Stimulated activated CD4-positive, alpha-beta T cell treated with anti-CD3 and anti-CD28 coated beads, Interleukin-15, amount 100 ng/mL, for 1 hour (primary cell): ENCODE measurements at places on chromosomes 12 and 14.
A peak's percentile ranks its signal among the peaks of the same experiment; 100 is the strongest.

GRCh38 chr12:106415134-106415533 is 57.6 kb downstream of the POLR3B start:
- DNase-seq, result no peak

DNA sequence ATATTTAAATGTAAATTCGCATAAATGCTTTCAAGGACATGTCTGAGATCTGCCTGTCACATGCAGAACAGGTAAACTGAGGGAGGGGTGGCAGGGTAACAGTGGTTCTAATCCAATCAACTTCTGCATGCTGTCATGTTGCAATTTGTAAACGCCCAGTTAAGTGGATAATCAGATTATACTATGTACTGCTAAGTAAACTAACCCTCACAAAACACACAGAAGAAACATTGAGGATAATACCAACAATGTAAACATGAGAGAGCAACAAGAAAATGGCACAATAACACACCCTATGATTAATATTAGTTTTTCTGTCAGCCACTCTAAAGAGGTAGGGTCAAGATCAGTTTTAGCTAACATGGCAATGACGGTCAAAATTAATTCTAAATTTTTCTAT is 123.7 kb downstream of the KIF21A start:
- DNase-seq, result no peak

DNA sequence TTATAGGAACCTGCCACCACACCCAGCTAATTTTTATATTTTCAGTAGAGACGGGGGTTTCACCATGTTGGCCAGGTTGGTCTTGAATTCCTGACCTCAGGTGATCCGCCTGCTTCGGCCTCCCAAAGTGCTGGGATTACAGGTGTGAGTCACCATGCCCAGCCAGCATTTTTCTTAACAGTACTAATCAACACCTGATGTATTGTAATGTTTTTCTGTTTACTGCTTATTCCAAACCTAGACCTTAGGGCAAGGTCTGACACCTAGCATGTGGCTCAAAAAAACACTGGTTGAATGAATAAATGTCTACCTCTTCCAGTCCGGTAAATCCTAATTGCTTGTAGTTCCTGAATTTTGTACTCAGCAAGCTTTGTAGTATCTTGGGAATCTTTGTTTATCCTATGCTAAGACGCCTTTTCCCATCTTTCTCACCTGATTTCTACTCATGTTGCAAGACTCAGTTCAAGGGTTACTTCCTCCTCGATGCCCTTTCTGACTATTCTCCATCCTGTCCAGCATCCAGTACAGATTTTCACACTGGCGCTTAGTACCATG is 2.8 kb downstream of the PAN2 start:
- DNase-seq, result no peak

GRCh38 chr14:77837926-77838325 is 38.0 kb downstream of the ADCK1 start:
- DNase-seq, result no peak

DNA sequence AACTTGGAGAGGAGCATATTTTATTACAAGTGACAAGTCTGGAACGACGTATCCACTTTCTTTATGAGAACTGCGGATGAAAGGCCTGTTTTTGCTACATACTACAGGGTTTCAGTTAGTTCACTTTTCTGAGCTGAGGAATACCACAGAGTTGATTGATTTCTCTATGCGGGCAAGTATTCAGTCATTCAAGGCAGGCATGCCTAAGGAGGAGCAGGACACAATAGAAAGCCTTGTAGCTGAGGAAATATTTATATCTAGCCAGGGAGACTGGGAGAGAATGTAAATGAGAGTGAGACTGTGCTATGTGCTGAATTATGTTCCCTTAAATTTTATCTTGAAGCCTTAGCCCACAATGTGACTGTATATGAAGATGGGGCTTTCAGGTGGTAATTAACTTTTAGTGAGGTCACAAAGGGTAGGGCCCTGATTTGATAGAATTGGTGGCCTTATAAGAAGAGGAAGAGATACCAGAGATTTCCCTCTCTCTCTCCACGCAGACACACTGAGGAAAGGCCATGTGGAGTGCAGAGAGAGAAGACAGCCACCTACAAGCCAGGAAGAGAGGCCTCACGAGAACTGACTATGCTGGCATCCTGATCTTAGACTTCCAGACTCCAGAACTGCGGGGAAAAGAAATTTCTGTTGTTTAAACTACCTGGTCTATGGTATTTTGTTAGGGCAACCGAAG is 459.0 kb upstream of the ATP2B1 start:
- DNase-seq, result no peak

DNA sequence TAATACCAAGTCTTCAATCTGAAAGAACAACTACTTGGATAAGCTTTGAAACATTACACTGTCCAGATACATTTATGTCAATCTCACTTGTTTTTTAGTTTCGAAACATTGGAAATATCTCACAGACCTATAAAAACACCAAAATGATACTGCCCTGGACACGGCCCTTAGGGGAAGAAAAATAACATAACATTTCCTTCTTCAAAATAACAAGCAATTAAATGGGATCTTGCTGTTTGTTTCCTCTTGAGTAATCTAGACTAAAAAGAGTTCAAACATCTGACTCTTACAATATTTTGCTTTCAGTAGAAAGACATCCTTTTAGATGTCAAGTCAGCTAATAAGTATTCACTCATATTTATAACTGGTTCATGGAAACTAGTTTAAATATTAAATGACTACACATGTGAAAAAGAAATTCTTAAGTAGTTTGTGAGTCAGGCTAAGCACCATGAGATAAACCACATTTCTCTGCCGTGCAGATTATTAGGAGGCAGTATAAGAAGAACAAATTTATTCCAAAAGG is 87.5 kb downstream of the EPS8 start:
- DNase-seq, result no peak

DNA sequence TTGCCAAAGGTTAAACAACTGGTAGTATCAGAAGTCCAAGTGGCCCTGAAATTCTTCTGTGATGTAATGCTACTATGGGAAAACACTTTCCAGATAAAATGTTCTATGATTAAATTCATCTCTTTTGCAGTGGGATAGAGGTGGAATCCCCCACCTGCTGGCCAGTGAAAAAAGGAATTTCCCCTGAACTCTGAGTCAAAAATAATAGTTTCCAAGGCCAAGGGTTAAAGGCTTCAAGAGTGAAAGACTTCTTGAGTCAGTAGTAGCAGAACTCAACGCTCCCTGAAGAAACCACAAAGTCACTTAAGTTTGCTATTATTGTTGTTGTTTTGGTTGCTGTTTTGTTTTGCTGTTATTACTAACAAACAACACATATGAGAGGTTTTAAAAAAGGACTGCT is 330.8 kb downstream of the SOX5 start:
- no peak for DNase-seq

GRCh38 chr14:96187216-96188031 is 17.2 kb upstream of the BDKRB2 start:
- no peak for DNase-seq

DNA sequence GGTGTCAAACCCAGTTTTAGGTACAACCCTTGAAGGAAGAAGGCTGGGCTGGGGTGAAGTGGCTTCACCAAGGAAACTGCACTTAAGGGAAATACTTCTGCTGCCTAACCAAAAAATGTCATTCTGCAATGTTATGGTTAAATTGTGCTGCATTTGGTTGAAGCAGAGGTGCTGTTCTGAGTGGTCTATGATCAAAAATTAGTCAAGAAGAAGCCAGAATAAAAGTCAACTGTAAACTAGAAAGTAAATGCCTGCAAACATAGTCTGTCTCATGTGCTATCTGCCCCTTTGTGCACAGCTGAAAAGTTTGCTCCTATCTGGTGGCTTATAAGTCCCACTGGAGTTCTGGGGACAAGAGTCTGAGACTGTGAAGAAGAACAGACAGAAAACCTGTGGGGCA is 158.8 kb downstream of the C12orf42 start:
- DNase-seq, result no peak

DNA sequence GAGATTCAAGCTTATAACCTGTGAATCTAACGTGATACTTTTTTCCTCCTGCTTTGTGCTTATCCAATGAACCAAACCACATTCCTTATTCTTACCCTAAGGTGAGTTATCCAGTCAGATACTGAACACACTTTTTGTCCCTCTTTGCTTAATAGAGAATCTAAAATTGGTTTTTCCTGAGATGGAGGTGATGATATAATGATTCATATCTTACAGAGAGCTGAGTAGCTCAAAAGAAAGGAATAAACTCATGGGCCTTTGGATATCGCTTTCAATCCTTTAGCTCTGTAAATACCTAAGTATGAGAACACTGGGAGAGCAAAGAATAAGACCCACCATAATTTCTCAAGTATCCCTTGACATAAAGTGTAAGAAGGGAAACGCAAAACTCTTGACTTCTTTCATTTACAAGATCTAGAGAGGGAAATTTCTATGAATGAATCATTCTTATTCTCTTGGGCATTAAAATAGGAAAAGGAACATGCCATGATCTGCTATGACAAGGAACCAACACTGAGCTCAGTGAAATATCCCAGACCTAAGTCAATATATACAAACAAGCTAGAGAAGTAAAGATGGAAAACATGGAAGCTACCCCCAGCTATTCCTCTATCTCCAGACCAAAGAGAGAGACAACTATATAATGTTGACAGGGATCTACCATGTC is 81.8 kb upstream of the STAC3 start:
- DNase-seq, result no peak

- DNase-seq, result no peak
These were observed 55.7 kb upstream of the RD3L start for GRCh38 chr14:103998027-103998426.

GRCh38 chr12:98471085-98471484 is 44.3 kb upstream of the TMPO start:
- no peak for DNase-seq

DNA sequence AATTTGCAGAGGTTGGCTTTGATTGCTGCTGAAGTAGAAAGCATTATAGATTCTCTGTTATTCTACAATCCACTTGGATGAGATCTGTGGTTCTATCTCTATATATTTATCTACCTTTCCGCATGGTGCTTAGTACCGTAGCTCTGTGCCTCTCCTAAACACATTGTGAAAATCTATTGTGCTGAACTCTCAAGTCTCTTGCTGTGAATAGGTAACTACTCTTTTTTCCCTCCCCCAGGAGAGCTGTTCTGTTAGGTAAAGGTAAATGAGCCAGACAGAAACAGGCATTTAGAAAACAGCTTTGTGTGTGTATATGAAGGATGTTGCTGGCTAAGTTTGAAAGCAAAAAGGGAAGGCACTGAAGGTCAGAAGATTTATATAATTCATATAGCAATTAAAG is 112.6 kb downstream of the BRMS1L start:
- no peak for DNase-seq

DNA sequence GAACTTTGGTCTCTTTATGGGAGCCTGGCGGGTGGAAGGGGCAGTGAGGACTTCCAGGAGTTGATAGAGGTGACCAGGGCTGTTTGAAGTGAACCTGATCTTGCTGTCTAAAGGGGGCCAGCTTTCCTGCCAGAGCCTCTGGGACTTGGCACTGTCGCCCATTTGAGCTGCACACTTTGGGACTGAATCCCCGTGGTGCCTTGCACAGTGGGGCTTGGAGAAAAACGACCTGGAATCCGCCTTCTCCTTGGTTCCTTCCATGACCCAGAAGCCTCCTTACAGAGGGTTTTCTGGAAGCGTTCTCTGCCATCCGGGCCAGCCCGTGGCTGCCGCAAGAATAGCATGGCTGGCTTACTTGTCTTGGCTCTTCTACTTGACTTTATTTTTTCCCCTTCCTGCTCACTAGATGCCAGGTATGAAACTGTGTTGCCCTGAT is 2.0 kb downstream of the RFLNA start:
- DNase-seq, result no peak

DNA sequence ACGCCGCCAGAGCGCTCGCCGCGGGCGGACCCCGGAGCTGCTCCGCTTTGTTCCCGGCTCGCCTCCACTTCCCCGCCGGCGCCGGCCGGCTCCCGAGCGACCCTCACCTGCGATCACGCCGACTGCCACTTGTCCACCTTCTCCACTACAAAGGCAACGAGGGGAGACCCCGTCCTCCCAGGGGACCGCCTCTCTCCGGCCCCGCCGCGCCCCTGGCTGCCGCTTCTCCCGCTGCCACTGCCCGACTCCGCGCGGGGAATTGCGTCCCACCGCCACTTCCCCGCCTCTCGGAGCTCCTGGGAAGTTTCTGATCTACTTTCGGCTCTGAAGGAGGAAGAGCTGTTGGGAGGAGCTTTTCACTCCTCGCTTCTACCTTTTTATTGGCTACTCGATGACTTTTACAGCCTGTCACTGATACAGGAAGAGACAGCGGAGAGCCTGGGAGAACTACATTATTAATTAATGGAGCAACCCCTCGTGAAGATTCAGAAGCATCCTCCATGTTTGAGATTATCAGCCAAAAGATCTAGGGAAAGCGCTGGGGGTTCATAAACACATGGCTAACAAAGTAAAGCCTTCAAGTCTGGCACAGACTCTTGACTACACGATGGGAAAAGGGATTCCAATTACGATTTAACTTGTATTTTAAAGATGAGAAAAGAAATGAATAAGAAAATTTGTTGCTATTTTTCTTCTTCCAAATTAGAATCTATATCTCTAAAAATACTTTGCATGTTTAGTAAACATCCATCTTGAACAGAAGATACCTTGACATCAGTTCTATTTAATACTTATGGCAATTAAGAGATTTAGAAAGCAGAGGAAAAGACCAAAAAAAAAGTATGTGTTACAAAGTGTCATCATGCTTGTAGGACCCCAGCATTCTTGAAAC is at the start of gene BAZ1A:
Gene BAZ1A, minus strand, starts transcription at position 330 of the 892 bp plus-strand sequence. CDS start 756 bp downstream, outside the sequence.
- DNase-seq, result peak; percentile 16

GRCh38 chr14:59309291-59309900 is 120.9 kb downstream of the DAAM1 start:
- no peak for DNase-seq

DNA sequence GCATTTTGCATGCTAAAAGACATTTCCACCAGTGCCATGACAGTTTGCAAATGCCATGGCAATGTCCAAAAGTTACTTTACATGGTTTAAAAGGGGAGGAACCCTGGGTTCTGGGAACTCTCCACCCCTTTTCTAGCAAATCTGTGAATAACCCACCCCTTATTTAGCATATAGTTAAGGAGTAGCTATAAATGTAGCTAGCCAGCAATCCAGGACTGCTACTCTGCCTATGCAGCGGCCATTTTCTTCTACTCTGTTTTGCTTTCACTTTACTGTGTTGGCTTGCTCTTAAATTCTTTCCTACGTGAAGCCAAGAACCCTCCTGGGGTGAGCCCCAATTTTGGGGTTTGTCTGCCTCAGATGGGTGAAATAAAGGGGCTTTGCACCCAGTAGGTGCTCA is 141.0 kb downstream of the PTPN11 start:
- DNase-seq, result no peak

GRCh38 chr14:34926552-34926951 is 51.4 kb upstream of the BAZ1A start:
- no peak for DNase-seq
